ENCODE measurements at places on chromosomes 2 and 18.

DNA sequence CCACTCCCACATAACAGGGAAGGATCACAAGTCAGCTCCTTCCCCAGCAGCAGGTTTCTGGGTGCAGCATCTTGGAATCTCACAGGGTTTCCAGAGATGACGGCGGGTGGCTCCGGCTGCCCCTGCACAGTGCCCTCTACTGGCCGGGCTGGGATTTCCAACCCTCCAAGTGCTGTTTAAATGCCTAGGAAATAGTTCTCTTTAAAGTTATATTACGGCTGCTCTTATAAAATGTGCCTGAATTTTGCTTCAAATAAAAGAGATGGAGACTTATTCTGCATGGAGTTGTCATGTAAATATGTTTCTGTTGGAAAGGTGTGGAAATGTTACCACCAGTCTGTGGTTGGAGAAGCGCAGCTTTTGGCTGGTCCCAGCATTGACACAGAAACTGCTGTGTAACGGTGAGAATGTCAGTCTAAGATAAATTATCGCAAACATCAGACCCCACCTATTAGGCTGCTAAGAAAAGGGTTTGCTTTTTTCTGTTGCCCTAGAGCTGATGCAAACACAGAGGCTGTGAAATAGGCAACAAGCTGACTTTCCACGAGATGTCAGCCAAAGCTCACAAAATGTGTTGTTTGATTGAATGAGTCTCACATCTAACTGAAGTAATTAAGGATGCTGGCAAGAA is 3.3 kb upstream of the HJURP start:
- DNase-seq, result peak; percentile 50

- DNase-seq, result no peak
Observed at GRCh38 chr2:131584940-131585339, 57.3 kb downstream of the CCDC74A start.

- DNase-seq, result no peak
Observed at GRCh38 chr2:207928079-207928478, 97.2 kb downstream of the PLEKHM3 start.

DNA sequence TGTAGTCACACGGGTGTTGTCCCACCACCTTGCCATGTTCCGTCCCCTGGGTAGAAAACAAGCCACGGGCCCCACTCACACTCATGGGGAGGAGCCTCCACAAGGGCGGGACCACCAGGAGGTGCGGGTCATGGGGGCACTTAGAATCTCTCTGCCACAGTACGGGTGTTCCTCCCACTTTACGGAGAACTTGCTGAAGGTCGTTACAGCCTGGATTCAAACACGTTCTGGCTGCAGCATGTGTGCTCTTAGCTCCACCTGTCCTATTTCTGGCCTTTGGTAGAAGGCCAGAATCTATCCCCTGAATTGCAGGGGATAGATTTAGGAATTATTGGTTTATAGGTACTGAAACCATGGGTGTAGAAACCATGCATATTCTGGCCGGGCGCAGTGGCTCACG is 14.9 kb upstream of the CEP192 start:
- no peak for DNase-seq

- DNase-seq, result no peak
Observed at GRCh38 chr2:233926806-233927205, 9.6 kb downstream of the TRPM8 start.

GRCh38 chr2:239380831-239381708 is 19.8 kb downstream of the HDAC4 start:
- peak; percentile 68 for DNase-seq

DNA sequence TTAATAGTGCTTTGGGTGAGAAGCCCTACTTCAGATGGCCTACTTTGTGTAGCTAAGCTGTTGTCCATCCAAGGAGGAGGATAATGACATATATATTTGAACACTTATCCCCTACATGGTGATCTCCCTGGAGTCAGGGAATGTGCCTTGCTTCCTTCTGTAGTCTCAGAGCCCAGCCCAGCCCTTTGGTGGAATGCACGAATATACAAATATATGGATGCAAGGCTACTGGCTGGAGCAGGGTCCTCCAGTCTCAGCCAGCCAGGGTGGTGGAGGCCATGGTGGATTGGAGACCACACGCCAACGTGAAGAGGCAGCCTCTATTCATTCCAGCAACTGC is 150.6 kb upstream of the RIOK3 start:
- DNase-seq, result no peak

- DNase-seq, result no peak
Observed at GRCh38 chr2:11788461-11789124, 42.2 kb downstream of the LPIN1 start.

DNA sequence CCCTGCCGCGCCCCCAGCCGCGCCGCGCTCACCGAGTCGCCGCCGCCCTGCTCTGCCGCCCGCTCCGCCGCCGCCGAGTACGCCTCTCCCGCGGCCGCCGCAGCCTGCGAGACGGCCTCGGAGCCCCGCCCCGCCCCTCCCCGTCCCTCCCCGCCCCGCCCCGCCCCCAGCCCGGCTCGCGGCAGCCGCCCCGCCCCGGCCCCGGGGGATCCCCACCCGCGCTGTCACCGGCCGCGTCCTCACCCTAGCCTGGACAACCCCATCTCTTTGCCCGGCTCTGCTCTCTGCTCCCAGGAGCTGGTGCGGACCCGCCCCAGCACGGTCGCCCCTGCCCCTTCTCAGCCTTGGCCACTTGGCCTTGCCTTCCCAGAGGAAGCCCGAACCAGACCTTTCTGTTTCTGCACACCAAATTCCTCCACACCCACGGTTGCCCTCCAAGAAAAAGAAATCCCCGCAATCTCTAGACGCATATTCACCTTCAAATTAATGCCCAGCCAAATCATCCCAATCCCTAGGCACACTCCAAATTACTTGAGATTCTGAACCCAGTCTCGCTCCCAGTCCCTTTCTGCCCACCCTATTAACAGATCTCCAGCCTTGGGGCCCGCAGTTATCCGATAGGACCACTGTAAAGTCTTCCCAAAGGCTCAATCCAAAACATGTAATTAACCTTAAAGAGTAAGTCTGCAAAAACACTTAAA is at the start of gene CYRIA:
TSS of gene CYRIA (minus strand) at position 87 of the 701 bp plus-strand sequence. CDS start 77,715 bp downstream, outside the sequence.
- DNase-seq, result peak; percentile 52

DNA sequence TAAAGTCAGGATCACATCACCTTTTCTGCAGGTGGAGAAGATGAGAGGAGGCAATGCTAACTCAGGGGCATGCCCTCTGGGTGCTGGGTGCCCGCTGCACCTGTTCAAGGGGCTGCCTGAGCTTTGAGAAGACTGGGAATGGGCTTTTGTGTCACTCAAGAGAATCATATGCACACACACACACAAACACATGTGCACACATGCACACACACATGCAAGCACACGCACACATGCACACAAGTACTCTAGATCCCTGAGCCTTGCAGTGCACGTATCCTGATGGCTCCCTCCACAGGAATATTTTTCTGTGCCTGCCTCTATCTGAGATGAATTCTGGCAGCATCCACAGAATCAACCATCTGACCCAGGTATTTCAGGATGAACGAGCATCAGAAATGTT is 110.0 kb upstream of the TEX51 start:
- no peak for DNase-seq

DNA sequence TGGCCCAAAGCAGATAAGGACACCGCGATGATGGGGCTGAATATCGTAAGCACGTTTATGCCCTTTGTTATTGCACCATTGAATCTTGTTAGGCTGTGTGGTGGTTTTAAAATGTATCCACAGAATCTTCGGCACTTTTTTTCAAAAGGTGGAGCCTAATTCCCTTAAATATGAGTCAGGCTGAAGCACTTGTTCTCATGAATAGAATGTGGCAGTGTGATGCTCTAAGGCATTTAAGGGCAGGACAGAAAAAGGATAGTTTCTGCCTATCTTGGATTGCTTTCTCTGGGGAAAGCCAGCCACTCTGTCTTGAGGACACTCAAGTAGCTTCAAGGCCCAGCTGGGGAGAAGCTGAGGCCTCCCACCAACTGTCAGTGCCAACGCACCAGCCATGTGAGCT is 39.6 kb downstream of the ABCA12 start:
- no peak for DNase-seq

GRCh38 chr2:27078267-27079194 is at the start of gene EMILIN1:
EMILIN1 (plus strand) TSS chr2:27078615; CDS start chr2:27079066, 451 bp downstream.
- DNase-seq, result no peak

DNA sequence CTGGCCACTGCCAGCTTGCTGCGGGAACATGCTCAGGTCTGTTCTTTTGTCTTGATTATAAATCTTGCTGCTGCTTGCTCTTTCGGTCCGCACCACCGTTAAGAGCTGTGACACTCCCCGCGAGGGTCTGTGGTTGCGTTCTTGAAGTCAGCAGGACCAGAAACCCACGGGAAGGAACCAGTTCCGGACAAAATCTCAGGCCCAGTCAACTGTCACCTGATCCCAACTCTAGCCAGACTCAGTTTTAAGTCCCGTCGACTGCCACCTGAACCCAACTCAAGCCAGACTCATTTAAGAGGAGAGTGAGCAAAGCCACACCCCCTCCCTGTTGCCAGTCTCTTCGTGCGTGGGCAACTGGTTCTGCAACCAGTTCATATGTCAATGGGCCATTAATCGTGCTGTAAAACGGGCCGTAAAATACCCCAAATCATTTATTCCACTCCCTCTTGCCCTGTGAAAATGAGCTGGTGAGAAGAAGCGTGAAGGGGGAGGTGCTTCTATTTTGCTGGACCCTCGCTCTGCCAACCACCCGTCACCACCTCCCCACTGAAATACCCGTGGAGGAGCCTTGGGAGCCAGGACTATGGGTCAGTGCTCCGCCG is 224.3 kb downstream of the NDUFA10 start:
- DNase-seq, result no peak

GRCh38 chr18:7877609-7878008 is 310.5 kb downstream of the PTPRM start:
- no peak for DNase-seq

- no peak for DNase-seq
Observed at GRCh38 chr2:226831266-226831665, 4.6 kb upstream of the RHBDD1 start.

- no peak for DNase-seq
Observed at GRCh38 chr18:24052053-24052452, 37.5 kb downstream of the TTC39C start.

DNA sequence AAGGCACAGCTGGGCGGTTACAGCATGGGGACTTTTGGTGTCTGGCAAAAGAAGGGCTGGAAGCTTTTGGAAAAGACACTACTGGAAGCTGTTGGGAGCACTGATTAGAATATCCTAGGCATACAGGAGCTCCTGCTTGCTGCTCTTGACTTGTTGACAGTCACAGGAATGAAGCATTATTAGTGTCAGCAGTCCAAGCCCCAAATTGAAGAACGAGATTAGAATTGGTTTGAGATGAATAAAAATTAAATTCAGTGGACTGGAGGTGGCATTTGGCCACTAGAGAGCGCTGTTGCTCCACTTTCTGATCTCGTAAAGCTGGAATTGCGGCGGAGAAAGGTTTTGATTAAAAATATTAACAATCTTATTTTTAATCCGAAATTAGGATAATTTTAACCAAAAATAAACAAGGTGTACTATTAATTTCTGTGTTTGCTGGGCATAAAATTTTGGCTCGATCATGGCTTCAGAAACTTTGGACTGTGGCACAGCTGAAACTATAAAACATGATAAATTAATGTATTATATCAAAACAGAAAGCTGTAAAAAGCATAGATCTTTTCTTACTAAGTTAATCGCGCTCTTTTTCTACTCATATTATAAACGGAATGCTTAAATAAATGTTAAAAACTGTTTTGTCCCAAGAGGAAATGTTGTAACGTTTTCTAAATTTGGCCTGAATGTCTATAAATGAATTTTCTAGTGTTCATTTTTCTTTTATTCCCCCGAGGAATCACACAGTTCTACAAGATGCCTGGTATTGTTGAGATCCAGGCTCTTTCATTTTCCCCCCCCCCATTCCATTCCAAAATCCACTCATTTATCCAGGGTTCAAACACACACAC is 2.4 kb upstream of the HOXD8 start:
- peak; percentile 59 for DNase-seq

GRCh38 chr2:3291113-3291512 is 86.5 kb downstream of the EIPR1 start:
- no peak for DNase-seq

GRCh38 chr18:75211002-75211621 is 515 bp downstream of the TSHZ1 start:
- DNase-seq, result no peak
